Ascending aorta (tissue), 2 donors: ENCODE measurements at places on chromosomes 5 and 9. TPM values are rescaled to one million over a fixed set of nuclear protein-coding genes. Genes with fewer than 3 reads are reported as not detected.

DNA sequence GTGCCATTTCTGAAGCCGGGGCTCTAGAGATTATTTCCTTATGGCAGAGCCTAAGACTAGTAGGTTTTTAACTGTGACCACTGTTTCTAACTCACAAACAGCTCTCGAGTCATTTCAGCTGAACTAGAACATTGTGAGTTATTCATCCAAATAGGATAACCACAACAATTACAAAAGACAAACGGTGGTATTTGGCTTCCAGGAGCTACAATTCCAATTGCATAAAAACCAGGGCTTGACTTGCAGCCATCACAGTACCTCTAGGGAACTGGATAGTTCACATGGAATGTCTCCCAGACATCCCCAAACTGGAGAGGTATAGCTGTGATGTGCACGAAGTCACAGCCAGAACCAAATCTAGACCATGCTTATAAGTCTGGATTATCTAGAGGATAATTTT lies 224.8 kb downstream of the FAM114A2 start:
- DNase-seq, result no peak

GRCh38 chr5:150618163-150618562 lies 22.3 kb upstream of the SYNPO start:
- DNase-seq, result no peak

GRCh38 chr9:69964446-69964845 lies 79.2 kb upstream of the MAMDC2 start:
- DNase-seq, result no peak

DNA sequence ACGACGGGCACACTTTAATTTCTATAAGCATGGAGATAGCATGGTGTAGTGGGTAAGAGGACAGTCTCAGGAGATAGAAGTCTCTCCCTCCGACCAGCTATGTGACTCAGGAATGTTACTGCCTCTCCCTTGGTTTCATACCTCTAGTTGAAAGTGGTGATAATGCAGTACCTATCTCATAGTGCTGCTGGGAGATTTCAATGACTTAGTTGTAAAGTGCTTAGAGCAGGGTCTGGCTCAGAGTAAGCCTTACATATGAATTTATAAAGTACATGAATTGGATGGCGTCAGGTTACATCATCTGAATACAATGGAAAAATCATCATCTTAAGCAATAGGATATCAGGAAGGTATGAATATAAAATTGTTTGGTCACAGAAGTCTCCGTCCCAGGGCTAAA lies 952.8 kb upstream of the EDIL3 start:
- no peak for DNase-seq

- DNase-seq, result no peak
Observed at GRCh38 chr5:128596071-128596470, 58.0 kb upstream of the FBN2 start.

DNA sequence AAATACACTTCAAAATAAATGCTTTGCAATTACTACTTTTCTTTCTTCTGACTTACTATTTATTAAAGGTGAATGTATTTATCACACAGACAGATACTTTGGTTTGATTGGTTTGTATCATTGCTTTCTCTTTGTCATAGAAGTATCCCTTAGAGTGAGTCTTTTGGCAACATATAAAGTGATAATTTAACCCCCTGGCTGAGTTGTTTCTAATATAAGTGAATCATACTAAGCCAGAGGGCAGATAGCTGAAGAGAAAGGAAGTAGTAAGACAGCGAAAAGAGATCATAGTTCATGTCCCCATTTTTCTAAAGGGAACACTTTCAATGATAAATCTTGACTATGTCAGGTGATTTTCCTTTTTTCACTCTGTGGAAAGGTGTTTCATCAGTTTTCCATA lies 38.6 kb downstream of the CAMK4 start:
- no peak for DNase-seq

DNA sequence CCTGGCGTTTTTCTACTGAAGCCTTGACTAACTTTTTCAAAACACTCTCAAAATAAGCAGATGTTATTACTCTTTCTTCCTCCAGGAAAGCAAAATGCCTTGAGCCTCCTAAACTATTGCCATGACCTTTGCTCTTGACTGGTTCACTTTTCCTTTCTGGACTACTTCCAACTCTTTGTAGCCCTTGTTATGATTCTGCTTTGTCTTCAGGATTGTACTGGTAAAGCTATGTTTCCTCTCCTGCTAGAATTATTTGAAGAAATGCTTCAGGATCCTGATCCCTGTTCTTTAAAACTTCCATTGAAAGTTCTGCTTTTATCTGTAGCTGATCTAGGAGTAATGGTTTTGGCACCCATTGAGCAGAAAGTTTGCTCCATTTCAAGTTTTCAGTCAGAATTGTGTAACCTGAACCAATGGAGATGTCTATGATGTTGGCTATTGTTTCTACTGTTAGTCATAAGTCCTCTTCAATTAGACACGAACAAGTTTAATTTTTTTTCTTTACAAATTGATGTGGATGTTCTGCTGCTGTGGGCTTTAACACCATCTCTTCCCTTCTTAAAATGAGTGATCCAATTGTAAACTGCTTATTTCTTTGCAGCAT lies 1356.4 kb downstream of the EFNA5 start:
- no peak for DNase-seq

DNA sequence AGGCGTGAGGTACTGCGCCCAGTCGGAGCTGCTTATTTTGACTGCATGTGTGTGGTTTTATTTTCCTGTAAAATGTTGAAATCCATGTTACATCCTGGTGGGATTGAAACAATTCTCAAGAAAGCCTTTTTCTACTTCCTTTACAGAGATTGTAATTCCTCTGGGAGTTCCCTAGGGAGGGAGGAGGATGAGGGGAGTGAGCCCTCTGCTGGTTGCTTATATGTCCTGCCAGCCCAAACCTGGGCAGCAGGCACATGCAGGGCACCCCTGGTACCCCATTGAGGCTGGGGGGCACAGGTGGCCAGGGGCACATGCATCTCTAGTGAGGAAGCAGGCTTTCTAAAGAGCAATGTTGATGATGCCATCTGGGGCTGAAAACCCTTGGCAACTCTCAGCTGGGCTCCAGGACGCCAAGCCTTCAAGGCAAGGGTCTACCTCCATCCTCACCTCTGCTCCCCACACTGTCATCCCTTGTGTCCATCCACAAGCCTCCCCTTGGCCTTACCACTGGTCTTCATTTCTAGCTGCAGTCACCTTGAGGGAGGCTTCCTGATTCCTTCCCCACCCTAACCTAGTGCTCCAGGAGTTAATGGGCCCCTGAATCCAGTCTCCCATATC lies 84.7 kb upstream of the TNFSF8 start:
- DNase-seq, result no peak

GRCh38 chr5:9537223-9538141 lies 8.4 kb downstream of the SEMA5A start:
- DNase-seq, result no peak

GRCh38 chr5:66851306-66851705 lies 255.1 kb downstream of the MAST4 start:
- no peak for DNase-seq

DNA sequence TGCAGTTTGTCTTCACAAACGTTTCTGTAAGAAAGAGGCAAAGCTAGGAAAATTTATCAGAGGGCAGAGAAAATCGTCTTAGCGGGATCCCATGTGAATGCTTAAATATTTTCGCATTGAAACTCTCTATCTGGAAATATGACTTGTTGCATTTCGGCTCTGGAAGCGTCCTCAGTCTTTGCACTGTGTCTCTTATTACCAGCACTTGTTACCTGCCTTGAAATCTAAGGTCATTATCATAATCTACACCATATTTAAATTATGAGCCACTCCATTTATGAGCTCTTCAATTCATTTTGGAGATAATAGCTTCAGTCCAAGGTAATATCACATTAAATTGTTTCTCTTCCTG lies 1.4 kb downstream of the EGFLAM start:
- no peak for DNase-seq

- no peak for DNase-seq
Observed at GRCh38 chr5:78972654-78973428, 12.3 kb downstream of the ARSB start.

DNA sequence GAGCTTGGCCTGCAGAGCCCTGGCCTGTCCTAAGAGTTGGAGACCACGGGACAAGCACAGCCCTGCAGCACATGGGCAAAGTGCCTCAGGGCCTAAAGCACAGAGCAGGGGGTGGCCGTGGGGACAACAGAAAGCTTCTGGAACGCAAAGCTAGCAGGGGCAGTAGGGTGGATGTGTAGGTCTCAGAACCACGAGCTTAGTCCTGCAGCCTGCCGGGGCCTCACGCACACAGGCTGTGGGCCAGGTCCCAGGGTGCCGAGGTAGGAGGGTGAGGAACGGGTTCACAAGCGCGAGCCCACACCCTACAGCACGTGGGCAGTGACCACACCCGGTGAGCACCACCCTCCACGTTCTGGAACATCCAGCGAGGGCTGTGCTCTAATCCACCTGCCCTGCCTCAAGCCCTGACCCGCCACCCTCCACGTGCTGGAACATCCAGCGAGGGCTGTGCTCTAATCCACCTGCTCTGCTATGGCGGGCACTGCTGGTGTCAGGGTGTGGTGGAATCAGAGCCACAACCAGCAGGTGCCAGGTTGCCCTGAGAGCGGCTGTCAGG lies 9.3 kb downstream of the CLPTM1L start:
- DNase-seq, result no peak

GRCh38 chr5:135456238-135457099 lies 4.3 kb upstream of the TIFAB start:
- peak; percentile 68 for DNase-seq

- DNase-seq, result no peak
Observed at GRCh38 chr9:127640908-127641545, 28.9 kb downstream of the STXBP1 start.

DNA sequence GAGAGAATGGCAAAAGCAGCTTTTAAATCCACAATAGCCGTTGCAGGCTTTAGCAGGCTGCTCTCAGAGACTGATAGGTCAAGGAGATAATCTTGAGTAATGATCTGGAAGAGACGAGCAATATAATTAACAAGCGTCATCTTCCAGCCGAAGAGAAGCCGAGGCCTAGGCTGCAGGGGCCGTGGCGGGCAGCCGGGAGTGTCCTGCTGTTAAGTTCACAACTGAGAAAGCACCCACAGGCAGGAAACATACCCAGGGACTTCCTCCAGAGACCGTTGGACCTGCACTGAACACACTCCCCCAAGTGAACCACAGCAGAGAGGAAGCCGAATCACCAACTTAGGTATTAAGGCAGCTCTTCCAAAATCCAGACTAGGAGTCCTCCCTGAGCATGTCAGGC lies 182.3 kb downstream of the IRX2 start:
- no peak for DNase-seq

- DNase-seq, result no peak
Observed at GRCh38 chr5:160438316-160439204, 16.9 kb downstream of the PTTG1 start.

The RFESD gene
- not detected for total RNA-seq

The ARSI gene
- total RNA-seq, result not detected

The F2RL2 gene
- total RNA-seq, result not detected

The GKAP1 gene
- not detected for total RNA-seq
